Right atrium auricular region (tissue), 2 donors: ENCODE measurements at places on chromosomes 7 and 10. TPM values are rescaled to one million over a fixed set of nuclear protein-coding genes. Genes with fewer than 3 reads are reported as not detected.

DNA sequence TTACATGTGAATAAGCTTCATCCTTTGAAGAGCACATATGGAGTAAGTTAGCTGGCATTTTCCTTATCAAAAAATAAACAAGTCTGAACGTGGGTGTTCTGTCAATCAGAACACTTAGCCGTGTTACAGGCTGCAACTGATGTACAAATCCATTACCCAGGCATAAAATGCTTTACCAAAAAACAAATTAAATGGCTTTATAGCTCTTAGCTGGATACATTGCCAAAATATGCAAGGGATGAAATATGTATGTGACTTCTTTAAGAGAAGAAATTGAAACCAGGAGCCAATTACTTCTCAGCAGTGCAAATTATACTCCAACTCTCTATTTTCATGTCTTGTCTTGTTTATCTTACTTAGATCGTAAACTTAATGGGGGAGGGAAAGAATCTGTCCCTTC, 214.8 kb downstream of the DGKB start:
- no peaks in the 10 kb centered on the region for H3K27me3 ChIP-seq
- no peak for DNase-seq
- H3K4me3 ChIP-seq: no peak overlapping the region
- H3K36me3 ChIP-seq: no peaks in the 10 kb centered on the region

Gene TLX1
- total RNA-seq: not detected

DNA sequence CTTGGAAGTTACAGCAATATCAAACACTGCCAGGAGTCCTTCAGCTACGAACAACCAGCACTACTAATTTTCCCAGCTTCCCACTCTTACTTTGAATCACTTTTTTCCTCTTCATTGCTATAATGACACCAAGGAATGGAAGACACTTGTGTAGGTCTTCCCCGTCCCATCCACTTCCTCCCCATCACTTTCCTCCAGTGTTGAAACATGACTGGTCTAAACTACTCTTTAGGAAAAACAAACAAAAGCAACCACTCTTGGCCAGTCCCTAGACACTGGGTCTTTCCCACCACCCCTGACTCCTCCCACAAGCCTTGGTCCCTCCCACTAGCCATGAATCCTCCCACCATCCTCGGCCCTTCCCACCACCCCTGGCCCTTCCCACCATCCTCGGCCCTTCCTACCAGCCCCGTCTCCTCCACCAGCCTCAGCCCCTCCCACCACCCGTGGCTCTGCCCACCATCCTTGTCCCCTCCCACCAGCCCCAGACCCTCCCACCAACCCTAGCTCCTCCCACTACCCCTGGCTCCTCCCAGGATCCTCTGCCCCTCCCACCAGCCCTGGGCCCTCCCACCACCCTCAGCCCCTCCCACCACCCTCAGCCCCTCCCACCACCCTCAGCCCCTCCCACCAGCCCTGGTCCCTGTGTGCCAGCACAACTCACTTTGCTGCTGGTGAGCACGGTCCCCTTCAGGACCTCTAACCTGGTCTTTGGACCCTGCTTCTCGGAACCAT, 68.5 kb downstream of the CXCL12 start:
- no peak overlapping the region for H3K4me3 ChIP-seq
- H3K4me1 ChIP-seq: peaks cover 5% of the 10 kb centered on the region
- no peaks in the 10 kb centered on the region for H3K27me3 ChIP-seq
- no peak overlapping the region for H3K27ac ChIP-seq

Gene C7orf33
- not detected for total RNA-seq

Gene C1GALT1
- total RNA-seq: 21.1 TPM

Gene OLAH
- not detected for total RNA-seq

DNA sequence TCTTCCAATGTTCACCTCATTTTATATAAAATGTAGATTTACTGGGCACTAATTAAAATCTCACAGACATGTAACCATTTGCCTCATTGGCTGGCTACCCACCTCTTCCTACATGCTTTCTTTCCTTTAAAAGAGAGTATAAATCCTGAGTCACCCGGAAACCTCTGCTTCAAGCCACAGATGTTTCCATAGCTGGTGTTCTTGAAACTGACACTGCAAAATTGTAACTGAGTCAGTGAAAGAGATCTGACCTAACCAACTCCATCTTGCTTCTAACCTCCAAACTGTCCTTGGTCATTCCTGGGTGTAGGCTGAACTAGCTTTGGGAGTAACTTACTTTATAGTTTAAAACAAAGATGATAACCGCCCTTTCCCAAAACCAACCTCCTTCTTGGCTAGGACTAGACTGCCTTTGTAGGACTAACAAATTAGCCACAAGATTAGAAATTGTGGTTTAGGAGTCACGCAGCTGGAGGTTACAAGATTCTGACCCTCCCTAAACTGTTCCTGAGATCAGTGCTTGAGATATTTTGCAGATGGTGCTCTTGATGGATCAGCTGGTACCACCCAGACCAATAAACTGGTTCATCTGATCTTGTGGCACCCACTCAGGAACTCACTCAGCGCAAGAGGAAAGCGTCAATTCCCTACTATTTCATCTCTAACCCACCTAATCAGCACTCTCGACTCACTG, 33.5 kb downstream of the SVOPL start:
- H3K4me1 ChIP-seq: no peaks in the 10 kb centered on the region
- H3K36me3 ChIP-seq: no peaks in the 10 kb centered on the region
- no peak overlapping the region for H3K27ac ChIP-seq
- DNase-seq: no peak

DNA sequence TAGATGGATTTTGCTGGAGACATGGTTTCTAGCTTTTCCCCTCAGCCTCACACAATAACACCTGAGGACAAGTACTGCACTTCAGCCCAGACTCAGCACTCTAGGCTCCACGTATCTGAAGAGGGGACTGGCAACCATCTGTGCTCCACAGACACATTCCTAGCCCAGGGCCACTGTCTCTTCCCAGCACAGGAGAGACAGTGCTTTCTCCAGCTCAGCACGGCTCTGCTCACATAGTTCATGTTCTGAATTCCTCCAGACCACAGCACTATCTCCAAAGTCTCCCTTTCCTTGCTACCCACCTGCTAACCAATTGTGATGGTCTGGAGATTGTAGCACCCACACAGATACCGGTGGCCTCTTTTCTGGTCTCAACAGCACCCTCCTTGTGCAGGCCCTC, 114.5 kb downstream of the HTR7 start:
- H3K4me3 ChIP-seq: no peak overlapping the region
- H3K27ac ChIP-seq: no peak overlapping the region
- DNase-seq: no peak
- no peaks in the 10 kb centered on the region for H3K4me1 ChIP-seq
- H3K36me3 ChIP-seq: no peaks in the 10 kb centered on the region
